M059J (cell line): ENCODE measurements at places on chromosomes 3 and 15. TPM values are rescaled to one million over a fixed set of nuclear protein-coding genes. Genes with fewer than 3 reads are reported as not detected.
A peak's percentile ranks its signal among the peaks of the same experiment; 100 is the strongest.

DNA sequence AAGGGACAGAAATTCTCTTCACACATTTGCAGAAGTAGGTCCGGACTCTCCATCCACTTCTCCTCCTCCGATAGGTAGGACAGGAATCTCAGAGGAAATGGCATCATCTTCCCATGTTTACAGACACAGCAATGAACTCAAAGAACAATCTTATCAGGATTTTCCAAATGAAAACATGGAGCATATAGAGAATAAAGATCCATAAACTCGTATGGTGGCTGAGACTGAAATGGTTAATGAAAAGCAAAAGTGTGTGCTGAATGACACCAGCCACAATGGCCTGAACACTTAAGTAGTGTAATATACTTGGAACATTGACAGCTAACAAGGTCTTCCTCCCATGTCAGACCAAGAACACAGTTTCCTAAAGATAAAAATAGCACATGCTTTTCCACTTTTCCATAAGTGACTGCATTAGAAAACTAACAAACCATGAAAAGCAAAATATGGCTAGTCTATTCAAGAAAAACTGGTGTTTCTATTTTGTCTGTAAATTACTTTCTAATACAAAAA lies 5.8 kb downstream of the CCRL2 start:
- no peak for DNase-seq

- peak; percentile 96 for DNase-seq
Measured at GRCh38 chr3:52237657-52238172, 1.2 kb downstream of the TWF2 start.

DNA sequence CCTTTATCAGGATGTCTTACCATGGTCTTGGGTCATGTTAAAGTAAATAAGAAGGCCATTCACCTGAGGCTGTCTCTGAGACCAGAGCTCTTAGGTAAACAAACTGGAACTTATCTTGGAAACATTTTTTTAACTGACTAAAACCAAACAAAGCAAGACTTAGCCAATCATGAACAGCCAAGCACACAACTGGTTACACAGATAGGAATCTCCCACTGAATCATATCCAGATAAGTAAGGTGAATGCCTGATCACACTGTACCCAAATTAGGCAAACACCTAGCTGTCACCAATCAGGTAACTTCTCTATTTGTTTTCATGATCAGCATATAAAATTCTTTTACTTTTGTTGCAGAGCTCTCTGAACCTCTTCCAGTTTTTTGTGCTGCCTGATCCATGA lies 205.4 kb downstream of the CNTN3 start:
- no peak for DNase-seq

DNA sequence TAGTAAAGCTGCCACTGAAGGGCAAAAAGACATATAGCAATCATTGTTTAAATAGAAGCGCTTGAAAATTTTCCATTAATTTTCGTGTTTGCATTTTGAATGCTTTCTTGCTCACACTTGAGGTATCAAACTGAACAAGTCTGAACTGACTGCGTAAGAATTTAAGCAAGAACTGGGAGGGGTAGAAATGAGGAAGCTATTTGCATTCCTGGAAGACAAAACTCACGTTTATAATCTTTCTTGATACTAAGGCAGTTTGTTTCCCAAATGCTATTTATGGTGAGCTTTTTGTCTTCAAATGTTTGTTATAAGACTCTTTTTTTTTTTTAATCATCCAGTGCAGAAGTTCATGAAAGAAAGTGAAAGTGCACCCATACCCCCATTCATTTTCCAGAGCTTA lies 499.8 kb upstream of the TPRG1 start:
- DNase-seq, result peak; percentile 21

DNA sequence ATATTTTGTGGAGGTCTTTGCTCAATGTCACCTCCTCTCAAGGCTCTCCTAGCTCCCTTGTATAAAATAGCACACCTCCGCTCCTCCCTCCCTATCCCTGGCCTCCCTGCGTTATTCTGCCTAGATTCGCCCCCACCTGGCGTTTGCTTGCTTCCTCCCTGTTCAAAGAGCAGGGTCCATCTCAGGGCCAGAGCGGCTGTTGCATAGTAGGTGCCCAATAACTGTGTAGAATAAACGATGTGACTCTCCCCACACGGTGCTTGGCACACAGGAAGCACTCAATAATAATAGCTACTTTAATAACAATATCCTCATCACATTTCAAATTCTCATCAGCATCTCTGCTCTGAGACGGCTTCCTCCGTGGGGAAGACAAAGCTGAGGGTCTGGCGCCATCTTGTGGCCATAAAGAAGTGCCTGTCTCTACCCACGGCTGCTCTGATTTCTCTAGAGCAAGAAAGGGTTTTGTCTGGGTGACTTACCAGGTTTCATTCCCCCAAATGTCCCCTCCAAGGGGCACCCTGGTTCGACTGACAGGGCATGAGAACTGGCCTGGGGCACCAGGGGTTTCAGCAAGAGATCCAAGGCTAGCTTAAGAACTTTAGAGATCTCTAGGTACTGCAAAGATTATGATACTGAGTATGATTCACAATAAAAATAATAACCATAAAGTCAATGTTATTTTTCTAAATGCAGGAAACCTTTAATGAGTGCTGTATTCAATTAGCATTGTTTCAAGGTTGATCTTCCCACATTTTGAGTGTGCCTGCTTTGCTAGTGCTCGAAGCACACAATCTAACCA lies 16.1 kb downstream of the CD276 start:
- peak; percentile 76 for DNase-seq

Gene LYZL4
- not detected in 2 replicates for total RNA-seq

Gene APPL1
- 12.8 and 19.0 TPM in 2 replicates for total RNA-seq
